ENCODE measurements at places on chromosomes 6 and 20.

DNA sequence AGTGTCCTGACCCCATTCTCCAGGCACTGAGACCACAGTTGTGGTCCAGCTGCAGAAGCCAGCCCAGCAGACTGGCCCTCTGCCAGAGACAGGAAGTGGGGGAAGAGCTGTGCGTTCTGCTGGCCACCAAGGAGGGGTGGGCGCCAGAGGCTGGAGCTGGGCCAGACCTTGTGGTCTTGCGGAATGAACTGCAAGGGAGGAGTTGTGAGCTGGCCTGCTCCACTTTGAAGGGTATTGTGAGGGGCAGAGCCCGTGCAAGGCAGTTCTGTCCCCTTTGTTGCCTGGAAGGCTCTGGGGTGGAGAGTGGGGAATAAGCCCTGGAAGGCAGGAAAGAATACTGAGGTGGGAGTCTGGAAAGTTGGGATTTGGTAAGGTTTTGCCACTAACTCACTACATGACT lies 3.6 kb upstream of the MDFI start:
- no peak for DNase-seq

- DNase-seq, result no peak
Observed at GRCh38 chr6:165183071-165183470, 126.3 kb downstream of the C6orf118 start.

GRCh38 chr6:1672379-1672778 lies 62.7 kb downstream of the FOXC1 start:
- no peak for DNase-seq

- no peak for DNase-seq
Observed at GRCh38 chr6:148307405-148307804, 35.2 kb upstream of the SASH1 start.

GRCh38 chr6:7590918-7591302 lies 912 bp downstream of the SNRNP48 start:
- no peak for DNase-seq

DNA sequence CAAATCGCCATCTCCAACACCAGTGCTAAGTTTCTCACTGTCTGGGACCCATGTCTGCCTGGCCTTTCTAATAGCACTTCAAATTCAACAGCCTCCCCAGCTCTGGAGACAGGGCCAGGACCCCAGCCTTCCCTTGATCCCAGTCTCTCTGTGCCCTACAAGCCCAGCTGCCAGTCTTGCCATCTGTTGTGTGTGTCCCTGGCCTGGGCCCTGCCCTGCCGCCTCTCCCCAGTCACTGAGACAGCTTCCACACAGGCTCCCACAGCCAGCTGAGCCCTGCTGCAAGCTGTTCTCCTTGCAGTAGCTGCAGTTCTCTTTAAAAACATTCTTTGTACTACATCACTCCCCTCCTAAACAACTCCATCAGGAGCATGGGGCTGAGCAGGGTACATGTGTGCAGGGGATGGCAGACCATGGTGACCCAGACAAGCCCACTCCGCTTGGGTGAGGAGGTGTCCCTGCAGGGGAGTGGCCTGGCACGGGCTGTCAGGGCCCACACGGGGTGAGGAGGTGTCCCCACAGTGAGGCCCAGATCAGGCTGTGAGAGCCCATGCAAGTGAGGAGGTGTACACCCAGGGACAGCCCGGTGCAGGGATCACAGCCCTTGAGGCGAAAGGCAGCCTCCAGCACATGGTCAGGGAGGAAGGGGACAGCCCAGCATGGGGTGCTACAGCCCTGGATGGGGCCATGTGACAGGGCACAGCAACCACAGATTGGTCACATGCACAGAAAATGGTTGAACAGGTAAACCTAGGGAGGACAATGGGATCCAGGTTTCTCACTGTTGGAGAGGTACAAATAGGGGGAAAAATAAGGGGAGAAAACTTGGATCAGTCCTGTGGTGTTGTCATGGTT lies 16.2 kb downstream of the CST7 start:
- DNase-seq, result no peak

GRCh38 chr6:125728739-125729138 lies 20.7 kb upstream of the HEY2 start:
- no peak for DNase-seq

DNA sequence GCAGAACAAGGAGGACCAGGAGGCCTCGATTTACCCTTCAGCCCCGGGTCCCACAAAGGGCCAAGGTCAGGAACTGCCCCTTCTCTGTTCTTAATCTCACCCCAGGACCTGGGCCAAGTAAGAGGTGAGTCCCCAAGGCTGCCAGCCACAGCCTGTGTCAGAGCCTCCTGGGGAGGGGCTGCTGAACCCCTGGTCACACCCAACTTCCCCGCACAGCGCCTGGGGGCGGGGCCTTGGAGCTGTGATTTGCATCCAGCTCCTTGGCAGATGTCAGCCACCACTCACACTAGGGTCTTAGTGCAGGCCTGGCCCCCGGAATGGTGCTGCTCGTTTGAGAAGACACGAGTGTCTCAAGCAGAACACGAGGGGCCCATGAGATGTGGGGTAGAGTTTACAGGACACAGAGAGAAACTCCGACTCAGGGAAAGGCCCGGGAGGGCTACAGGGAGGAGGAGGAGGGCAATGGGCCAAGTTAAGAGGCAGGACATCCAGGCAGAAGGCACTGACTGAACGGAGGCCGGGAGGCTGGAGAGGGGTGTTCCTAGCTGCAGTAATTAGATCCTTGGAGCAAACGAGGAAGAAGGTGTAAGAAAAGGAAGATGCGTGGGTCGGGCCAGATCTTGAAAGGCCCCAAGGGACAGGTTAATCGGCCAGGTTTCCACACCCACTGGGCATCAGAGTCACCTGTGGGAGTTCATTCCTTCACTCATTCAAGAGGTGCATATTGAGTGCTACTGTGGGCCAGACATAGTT lies 26.9 kb downstream of the ZBP1 start:
- no peak for DNase-seq

- no peak for DNase-seq
Observed at GRCh38 chr6:34200340-34200971, 36.2 kb upstream of the HMGA1 start.

DNA sequence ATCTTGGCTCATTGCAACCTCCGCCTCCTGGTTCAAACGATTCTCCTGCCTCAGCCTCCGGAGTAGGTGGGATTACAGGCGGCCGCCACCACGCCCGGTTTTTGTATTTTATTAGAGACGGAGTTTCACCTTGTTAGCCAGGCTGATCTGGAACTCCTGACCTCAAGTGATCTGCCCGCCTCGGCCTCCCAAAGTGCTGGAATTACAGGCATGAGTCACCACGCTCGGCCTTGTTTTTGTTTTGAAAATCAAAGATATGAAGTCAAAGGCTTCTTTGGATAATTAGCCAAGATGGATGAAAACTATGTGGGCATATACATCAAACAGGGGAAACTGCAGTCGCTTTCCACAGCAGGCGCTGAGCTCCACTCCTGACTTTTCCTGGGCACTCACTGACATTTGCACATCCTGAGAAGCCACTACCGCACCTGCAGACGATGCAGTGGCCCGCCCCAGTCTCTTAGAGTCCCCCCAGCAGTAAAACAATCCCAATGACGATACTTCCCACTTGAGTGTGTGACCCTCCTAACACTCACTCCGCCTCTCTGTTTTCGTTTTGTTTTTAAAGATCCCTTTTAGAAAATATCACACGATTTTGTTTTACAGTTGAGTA lies 44.1 kb downstream of the GJA1 start:
- DNase-seq, result no peak
